ENCODE measurements at places on chromosomes 11 and 22. TPM values are rescaled to one million over a fixed set of nuclear protein-coding genes. Genes with fewer than 3 reads are reported as not detected.

The TREH gene
- 0.13 TPM for total RNA-seq

The TMEM135 gene
- total RNA-seq: 28.2 TPM

The MIOX gene
- not detected for total RNA-seq

The TEAD1 gene
- 55.0 TPM for total RNA-seq

The ANKK1 gene
- not detected for total RNA-seq

The LMO2 gene
- not detected for total RNA-seq

All from SK-MEL-5 (cell line).